ENCODE measurements at places on chromosomes 6 and 20. TPM values are rescaled to one million over a fixed set of nuclear protein-coding genes. Genes with fewer than 3 reads are reported as not detected.

- no peak for DNase-seq
These were observed 22.3 kb upstream of the RSPO3 start for GRCh38 chr6:127096167-127096566.

- no peak for DNase-seq
These were observed 11.5 kb downstream of the SRXN1 start for GRCh38 chr20:641516-641875.

The ZBP1 gene
- polyA plus RNA-seq, result not detected

The ZNF311 gene
- polyA plus RNA-seq, result 2.2 TPM

GRCh38 chr20:38034961-38035360 is 1.4 kb downstream of the RPRD1B start:
- no peak for DNase-seq

DNA sequence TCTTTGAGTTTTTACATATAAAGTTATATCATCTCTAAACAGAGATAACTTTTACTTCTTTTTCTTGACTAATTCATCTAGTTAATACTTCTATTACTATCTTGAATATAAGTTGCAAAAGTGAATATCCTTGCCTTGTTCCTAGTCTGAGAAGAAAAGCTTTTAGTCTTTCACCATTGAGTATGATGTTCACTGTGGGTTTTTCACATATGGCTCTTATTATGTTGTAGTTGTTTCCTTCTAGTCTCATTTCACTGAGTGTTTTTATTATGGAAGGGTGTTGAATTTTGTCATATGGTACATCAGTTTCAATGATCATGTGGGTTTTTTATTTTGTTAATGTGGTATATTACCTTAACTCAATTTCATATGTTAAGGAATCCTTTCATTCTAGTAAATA is 488.3 kb downstream of the COL12A1 start:
- DNase-seq, result no peak

- no peak for DNase-seq
These were observed 1.3 kb downstream of the SIRPB1 start for GRCh38 chr20:1618479-1618878.

The NMBR gene
- not detected for polyA plus RNA-seq

The DEFB114 gene
- polyA plus RNA-seq, result not detected

The HAO1 gene
- polyA plus RNA-seq, result not detected

The TMEM200A gene
- 17.1 TPM for polyA plus RNA-seq

The COL11A2 gene
- 73.3 TPM for polyA plus RNA-seq

- DNase-seq, result no peak
These were observed 67.6 kb downstream of the MRPL14 start for GRCh38 chr6:44059359-44060346.

DNA sequence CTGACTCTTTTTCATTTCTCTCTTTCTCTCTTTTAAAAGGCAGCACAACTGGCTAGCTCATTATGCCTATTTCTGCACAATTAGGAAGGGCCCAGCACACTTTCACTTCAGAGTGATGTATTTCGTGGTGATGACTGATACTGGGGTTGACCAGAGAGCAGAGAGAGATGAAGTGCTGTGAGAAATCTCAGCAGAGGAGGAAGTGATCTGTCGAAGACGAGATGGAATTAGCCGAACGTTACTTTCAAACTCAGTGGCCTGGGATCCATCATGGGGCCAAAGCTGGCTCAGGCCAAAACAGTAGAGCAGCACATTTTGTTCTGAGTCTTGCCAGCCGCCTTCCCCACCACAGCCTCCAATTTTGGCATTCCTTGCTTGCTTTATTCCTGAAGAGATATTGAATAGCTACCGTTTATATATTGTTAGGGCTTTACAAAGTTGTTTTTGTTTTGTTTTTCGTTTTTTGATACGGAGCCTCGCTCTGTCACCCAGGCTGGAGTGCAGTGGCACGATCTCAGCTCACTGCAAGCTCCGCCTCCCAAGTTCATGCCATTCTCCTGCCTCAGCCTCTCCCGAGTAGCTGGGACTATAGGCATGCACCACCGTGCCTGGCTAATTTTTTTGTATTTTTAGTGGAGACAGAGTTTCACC is 213.2 kb upstream of the ECI2 start:
- DNase-seq, result no peak

The PLTP gene
- 20.9 TPM for polyA plus RNA-seq

DNA sequence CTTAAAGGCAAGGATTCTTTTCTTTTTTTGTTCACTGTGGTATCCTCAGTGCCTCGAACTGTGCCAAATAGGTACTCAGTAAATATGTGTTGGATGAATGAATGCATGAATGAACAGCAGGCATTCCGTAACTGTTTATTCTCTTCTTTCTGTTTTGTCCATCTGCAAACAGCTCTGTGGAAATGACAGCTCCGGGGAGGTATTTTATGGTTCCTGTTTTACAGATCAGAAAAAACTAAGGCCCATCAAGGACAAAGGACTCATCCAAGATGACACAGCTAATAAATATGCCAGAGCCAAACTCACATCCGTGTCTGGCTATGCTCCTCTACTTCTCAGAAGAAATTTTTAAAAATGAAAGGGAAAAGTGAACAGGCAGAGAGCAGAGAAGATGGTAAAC is 21.0 kb downstream of the JPH2 start:
- no peak for DNase-seq

DNA sequence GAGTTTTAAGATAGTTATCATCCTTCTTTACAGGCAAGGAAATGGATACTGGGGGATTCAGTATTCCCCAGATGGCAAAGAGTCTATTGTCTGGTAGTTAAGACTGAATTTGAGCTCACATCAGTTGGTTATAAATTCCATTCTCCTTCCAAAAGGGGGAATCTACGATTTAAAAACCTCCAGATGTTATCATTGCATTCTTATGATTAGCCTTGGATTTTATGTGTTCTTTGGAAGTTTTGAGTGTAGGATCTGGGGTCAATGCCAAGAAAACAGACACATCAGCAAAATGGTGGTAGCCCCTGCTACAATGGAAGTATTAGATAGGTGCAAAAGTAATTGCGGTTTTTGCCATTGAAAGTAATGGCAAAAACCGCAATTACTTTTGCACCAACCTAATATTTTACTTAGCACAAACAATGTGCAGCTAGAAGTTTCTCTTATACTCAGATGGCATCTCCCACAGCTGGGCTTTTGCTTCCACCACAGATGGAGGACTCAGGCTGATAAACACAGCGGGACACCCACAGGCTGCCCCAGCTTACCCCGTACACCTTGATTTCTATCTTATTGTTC is 168.2 kb upstream of the RIN2 start:
- no peak for DNase-seq
